Stimulated activated CD4-positive, alpha-beta T cell treated with anti-CD3 and anti-CD28 coated beads, Interleukin-12 subunit alpha, Interleukin-12 subunit beta, amount 100 ng/mL, for 24 hours (primary cell): ENCODE measurements at places on chromosomes 5 and 9.

- DNase-seq = no peak
These were observed 745.3 kb upstream of the CHD1 start for GRCh38 chr5:99674101-99674500.

DNA sequence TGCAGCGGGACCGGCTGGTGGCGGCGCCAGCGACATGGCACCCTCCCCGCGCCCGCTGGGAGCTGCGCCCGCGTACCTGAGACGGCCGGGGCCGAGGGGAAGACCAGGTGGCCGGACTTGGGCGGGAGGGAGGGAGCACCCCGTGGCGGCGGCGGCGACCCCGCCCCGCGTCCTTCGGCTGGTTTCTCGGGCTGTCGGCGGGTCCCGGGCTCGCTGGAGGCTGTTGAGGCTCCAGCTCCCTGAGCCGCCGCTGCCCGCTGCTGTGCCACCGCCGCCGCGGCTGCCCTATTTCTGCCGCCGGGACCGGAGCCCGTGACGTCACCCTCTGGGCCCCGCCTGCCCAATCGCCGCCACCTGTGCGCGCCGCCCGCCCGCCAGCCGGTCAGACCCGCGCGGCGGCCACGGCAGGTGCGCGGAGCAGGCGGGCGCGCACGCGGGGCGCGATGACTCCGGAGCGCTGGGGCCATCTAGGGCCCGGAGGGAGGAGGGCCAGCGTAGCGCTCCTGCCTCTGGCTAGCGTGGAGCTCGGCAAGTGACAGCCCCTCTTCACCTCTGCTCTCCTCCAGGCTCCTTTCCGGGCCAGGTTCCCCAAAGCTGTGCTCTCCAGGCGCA is at the start of gene FSTL4:
TSS of gene FSTL4 (minus strand) at position 293 of the 612 bp plus-strand sequence.
- DNase-seq = peak; percentile 31

GRCh38 chr9:16675131-16675530 is 195.3 kb downstream of the BNC2 start:
- no peak for DNase-seq

DNA sequence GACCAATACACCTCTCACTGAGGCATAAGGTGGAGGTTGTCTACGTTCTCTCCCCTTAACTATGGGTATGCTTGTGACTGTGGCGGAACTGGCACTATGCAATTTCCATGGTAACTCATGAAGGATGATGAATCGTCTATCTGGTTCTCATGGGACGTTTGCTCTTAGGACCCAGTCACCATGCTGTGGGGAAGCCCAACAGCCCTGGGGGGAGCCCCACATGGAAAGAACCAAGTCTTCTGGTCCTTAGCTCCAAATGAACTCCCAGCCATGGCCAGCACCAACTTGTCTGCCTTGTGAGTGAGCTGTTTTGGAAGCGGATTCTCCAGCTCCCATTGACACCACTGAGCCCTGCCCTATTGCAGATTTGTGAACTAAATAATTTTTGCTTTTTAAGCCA is 188.7 kb upstream of the S1PR3 start:
- DNase-seq = no peak

DNA sequence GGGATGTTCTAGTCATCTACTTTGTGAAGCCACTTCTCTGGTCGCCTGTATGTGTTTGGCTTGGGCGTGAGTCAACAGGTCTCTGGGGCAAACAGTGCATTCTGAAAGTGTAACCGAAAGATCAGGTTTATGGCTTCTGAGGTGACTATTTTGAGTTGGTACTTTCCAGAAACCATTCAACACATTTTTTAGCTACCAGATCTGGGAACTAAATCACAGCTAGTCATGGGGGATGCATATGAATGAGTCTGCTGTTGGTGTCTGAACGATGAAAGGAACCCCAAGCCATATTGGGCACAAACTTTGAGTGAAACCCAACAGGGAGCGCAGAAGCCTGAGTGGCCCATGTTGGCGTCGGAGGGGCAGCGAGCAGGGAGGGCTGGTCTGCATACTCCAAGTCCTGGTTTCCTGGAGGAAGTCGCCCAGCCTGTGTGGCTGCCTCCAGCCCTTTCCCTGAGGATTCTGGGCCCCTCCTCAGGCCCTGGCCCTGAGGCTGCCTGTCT is 35.3 kb downstream of the UBE2QL1 start:
- no peak for DNase-seq

GRCh38 chr5:68334553-68334886 is 119.0 kb downstream of the PIK3R1 start:
- no peak for DNase-seq

GRCh38 chr9:134422301-134423090 is 96.2 kb downstream of the RXRA start:
- no peak for DNase-seq

GRCh38 chr9:18606846-18607245 is 132.9 kb downstream of the ADAMTSL1 start:
- DNase-seq = no peak

- DNase-seq = no peak
These were observed 69.3 kb downstream of the OLFM1 start for GRCh38 chr9:135156525-135157510.

GRCh38 chr9:101235105-101235866 is 149.5 kb downstream of the BAAT start:
- DNase-seq = no peak

- no peak for DNase-seq
These were observed 349.1 kb downstream of the ISL1 start for GRCh38 chr5:51732304-51732703.

- DNase-seq = no peak
These were observed 10.0 kb downstream of the SPARC start for GRCh38 chr5:151676719-151677118.

GRCh38 chr5:180375291-180375690 is 22.2 kb upstream of the GFPT2 start:
- DNase-seq = no peak

GRCh38 chr9:71693607-71694006 is 74.7 kb downstream of the CEMIP2 start:
- DNase-seq = no peak

DNA sequence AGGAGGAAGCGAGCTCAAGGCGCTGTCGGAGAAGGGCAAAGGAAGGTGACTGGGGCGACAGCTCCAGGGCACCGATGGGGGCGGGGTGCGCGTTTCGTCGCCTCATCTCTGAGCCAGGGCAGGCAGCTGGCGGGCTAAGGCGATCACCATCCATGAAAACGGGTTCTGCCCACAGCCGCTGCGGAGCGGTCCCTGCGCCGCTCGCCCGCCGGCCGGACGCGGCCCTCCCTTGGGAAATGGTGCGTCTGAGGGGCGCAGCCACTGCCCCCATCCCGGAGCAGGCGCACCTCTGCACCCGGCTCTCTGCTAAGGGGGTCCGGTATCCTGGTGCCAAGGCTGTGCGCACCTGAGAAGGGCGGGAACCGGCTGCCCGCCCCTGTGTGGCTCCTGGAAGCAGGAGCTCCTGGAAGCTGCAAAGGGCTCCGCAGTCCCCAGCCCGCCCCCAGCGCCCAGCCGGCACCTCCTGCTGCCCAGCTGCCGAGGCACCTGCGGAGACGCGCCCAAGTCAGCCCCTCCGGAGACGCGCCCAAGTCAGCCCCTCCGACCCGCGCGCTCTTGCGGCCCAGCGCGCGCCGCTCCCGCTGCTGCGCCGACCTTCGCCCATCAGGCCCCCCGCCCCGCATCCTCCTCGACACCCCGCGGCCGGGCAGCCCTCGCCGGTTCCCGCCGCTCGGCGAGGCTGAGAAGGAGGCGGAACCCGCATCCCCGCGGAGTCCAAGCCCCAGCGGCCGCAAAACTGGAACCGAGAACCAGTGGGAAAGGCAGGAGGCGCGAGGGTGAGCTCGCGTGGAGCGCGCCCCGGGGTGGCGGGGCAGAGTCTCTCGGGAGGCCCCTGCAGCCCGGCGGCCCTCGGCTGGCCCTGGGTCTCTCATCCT is 757 bp downstream of the ANKRD34B start:
- DNase-seq = no peak

DNA sequence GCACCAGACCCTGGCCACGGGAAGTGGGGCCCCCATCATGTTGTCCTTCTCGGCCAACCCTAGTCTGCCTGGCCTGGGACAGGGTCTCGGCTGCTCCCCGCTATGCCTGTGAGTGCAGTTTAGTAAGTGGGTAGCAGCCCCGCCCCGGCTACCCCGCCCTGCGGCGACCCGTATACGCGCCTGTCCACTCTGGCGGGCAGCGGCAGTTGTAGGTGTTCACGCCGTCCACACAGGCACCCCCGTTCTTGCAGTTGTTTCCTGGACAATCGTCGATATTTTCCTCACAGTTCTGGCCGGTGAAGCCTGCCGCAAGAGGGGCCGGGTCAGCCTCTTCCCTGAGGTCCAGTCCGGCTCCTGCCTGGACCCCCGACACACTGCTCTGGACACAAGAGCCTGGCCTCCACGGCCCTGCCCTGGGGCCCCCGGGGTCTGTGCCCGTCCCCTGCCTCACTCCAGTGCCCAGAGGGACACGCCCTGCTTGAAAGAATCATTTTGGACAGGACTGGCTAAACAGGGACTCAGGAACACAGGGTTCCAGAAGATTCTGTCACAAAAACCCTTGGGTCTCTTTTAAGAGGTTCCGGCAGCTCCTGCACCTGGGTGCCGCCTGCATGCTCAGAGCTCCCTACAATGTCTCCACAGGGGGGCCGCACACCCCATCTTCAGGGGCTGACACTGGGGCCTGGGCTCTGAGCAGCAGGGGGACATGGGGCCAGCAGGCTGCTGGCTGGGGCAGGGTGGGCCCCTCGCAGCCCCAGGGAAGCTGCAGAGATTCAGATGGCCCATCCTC is 26.4 kb downstream of the NOTCH1 start:
- DNase-seq = no peak

DNA sequence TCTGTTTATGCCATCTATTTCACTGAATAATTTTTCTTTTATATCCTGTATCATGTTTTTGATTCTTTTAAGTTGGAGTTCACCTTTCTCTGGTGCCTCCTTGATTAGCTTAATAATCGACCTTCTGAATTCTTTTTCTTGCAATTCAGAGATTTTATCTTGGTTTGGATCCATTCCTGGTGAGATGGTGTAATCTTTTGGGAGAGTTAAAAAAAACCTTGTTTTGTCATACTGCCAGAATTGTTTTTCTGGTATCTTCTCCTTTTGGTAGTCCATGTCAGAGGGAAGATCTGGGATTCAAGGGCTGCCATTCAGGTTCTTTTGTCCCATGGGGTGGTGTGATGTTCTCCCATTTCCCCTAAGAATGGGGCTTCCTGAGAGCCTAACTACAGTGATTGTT is 800.8 kb upstream of the TYRP1 start:
- no peak for DNase-seq

DNA sequence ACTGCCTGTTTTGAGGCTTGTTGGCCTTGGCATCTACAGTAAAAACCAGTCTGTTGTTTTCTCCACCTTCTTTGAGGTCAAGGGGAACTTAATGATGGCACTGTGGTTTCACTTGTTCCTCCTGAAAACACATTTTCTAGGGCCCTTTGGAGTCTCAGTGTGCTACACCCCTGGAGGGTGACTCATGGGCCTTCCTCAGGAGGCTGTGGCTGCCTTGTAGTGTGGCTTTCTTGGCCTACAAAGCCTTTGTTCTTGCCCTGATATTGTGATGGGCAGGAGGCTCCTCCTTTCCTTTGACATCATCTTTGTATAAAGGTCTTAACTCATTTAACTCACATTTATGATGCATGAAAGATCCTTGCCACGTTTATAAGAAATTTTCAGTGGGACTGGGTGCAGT is 56.3 kb upstream of the GPBP1 start:
- DNase-seq = no peak

DNA sequence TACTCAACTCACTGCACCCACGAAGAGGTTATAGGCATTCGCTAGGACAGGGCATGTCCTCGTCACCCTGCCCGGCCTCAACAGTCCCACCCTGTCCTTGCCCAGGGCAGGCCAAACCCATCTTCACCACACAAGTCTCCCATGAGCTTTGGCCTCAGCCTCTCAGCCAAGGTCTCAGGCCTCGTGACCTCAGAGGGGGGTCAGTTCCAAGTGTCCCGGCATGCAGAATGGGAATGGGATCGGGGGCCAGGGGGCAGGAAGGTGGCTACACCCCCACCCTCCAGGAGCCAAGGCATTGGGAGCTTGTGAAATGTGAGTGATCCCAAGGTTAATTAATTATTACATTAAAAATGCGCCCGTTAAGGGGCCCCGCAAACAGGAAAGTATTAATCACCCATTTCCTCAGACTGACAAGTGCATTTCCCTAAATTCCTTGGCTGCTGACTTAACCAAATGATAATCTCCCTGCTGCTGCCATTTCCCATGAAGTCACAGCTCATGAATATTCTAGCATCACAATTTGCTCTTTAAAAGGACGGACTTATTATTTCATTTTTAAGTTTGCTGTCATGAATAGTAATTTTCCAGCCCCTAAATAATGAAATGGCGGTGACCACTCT is 8.0 kb upstream of the UBAC1 start:
- no peak for DNase-seq

GRCh38 chr9:99000476-99001395 is 57.0 kb downstream of the COL15A1 start:
- DNase-seq = peak; percentile 28

GRCh38 chr5:91150234-91150633 is 232.9 kb downstream of the ARRDC3 start:
- DNase-seq = no peak

DNA sequence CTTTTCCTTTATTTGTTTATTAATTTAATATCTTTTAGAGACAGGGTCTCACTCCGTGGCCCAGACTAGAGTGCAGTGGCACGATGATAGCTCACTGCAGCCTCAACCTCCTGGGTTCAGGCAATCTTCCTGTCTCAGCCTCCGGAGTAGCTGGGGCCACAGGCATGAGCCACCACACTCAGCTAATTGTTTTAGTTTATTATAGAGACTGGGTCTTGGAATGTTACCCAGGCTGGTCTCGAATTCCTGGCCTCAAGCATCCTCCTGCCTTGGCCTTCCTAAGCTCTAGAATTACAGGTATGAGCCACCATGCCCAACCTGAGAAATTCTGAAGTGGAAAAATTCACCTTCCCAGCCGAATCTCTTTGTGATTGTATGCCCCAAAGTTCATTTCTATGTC is 139.4 kb upstream of the SLC12A2 start:
- no peak for DNase-seq

GRCh38 chr5:94802450-94802849 is 184.0 kb downstream of the SLF1 start:
- no peak for DNase-seq

DNA sequence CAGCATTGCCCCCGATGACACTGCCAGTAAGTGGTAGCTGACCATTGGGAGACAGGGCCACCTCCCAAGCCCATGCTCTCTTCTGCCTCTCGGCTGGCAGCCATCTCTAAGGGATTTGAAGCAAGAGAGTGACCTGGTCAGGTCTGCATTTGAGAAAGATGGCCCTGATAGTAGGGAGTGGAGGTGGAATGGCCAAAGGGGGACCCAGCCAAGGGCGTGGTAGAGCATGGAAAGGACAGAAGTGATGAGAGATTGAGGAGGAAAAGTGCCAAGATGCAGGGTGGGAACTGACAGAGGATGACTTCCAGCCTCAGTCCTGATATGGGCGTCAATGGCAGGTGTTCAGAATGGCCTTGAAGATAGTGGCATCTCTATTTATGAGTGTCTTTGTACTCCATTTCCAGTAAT is 9.0 kb downstream of the ABL1 start:
- no peak for DNase-seq
